ENCODE measurements at places on chromosomes 13 and 19. TPM values are rescaled to one million over a fixed set of nuclear protein-coding genes. Genes with fewer than 3 reads are reported as not detected.

ANGPTL8 gene
- not detected for total RNA-seq

DNA sequence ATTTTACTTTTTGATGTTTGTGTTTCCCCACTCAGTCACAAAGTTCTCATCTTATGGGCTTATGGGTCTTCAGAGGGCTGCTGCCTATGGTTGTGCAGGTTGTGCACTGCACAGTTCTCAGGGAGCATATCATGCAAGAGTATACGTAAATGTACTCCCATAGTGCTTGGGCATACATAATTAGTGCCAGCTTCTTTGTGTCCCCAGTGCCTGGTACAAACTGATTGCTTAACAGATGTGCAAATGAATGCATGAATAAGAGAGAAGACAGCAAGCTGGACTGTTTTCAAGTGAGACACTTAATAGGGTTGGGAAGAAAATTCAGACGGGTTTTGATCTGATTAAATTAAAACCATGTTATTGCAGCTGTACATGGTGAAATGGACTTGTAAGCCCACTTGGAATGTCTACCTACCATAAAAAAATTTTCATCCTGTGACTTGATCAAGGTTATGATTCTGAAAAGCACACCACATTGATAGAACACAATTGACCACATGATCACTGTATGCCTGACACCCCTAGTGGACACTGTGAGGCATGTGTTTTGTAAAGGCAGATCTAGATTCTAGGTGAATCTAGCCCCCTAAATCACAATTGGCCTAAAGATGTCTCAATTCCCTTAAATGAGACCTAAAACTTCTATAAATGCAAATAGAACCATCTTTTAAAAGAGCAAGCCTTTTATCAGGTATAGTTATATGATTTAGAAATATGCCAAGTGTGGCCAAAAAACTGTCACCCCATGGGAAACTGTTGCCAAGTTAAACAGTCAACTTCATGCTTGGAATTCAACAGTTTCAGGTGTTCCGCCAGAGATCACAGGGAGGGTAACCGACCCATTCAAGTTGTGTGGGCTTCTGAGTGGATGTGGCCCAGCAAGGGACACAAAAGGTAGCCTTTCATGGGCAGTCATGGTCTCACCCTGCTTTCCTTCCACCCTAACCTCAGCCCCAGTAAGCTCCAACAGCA is 27.9 kb downstream of the FAM124A start:
- no peak for DNase-seq

GRCh38 chr19:19655641-19656343 is 7.7 kb downstream of the ATP13A1 start:
- no peak for DNase-seq

- DNase-seq: no peak
Observed at GRCh38 chr13:109602356-109602755, 184.0 kb downstream of the IRS2 start.

LHFPL6 gene
- total RNA-seq: 1.5 TPM

FGF21 gene
- total RNA-seq: not detected

- DNase-seq: no peak
Observed at GRCh38 chr13:36362914-36363313, 16.7 kb upstream of the SPART start.
